Psoas muscle (tissue), 8 donors: ENCODE measurements at places on chromosomes 4 and X.

DNA sequence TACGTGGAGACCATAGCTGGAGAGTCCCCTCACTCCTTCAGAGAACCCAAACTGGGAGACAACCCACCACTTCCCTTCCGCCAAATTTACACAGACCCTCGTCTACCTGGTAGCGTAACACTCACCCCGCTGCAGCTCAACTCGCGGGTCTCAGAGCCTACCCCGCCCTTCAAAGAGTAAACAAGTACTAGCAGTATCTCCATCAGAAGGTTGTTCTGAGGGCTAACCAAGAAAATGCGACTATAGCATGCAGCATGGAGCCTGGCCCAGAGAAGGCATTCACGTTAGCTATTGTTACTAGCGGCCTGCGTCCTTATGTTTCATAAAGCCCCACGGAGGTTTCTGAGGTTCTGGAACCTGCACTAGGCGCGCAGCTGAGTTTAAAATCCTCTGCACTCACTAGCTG is 531 bp upstream of the MANBA start:
- DNase-seq, result no peak

DNA sequence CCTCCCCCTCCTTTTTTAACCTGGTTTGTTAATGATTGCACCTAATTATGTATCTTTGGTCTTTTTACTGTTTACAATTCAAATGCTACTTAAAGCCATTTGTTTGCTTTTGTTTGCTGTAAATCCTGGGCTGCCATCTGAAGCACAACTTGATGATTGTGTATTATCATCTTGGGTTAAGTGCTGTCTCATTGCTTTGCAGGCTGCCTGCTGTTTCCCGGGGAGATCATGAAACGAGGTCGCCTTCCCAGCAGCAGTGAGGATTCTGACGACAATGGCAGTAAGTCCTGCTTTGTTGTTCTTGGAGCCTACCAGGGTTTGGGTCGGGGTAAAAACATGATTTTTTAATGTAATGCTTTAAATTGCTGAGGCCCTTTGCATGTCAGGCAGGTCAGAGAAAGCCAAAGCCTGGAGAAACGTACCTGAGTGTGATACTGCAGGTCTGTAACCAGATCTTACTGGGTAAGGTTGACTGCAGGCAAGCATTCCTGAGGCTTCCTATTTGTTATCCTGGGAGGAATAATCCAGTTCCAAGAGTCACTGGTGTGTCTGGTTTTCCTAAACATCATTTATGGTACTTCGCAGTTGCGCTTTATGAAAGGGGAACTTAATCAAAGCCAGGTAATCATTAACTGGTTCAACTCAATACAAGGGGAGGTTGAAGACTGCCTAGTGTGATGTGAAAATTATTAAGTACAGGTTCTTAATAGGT is 22.2 kb downstream of the JADE1 start:
- no peak for DNase-seq

DNA sequence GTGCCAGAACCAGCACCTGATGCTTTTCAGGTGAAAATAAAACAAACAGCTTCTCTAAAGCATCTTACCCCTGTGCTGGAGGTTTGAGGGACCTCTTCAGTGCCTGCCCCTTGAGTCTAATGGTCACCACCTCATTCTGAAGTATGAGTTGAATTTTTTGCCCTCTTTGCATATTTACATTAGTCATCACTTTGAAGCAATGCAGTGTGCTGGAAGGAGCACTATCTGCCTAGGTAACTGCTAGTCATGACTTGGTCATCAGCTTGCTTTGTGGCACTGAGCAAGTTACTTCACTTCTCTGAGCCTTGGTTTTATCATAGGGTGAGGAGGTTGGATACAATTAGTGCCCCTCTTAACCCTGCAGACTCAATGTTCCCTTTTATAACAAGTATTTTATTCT is 44.9 kb downstream of the SPATA18 start:
- DNase-seq, result no peak

GRCh38 chrX:24294619-24295018 is 19.2 kb downstream of the SUPT20HL2 start:
- no peak for DNase-seq

- no peak for DNase-seq
Measured at GRCh38 chrX:132887569-132887968, 70.9 kb downstream of the HS6ST2 start.

GRCh38 chrX:108426262-108426661 is 12.0 kb downstream of the COL4A6 start:
- no peak for DNase-seq

- no peak for DNase-seq
Measured at GRCh38 chr4:87835743-87836142, 3.0 kb downstream of the MEPE start.

GRCh38 chrX:152070144-152070543 is 68.2 kb downstream of the MAGEA10 start:
- DNase-seq, result no peak

- no peak for DNase-seq
Measured at GRCh38 chr4:92012899-92013867, 290.6 kb upstream of the GRID2 start.

GRCh38 chrX:15854080-15854655 is 445 bp downstream of the AP1S2 start:
- peak; percentile 63 for DNase-seq

DNA sequence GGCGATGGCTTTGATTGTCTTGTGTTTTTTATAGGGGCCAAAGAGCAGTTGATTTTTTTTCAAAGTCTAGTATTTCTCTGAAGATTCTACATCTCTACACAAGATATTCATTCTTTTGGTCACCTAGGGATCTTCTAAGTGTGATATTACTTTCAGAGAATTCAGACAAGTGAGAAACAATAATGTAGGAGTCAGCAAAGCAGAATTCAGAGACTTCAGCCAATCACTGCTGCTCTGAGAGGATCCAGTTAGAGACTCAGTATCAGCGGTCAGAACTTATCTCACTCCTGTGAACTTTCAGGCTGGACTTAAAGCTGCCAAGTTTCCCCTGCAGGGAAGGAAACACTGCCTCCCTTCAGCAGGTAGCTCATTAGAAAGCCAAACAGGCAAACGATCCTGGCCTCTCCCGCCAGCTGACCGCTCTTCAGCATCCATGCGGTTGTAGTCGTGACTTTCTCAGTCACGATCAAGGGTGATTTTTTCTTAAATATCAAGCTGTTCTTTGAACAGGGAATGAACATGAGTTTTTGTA is 59.2 kb downstream of the NSUN7 start:
- no peak for DNase-seq

DNA sequence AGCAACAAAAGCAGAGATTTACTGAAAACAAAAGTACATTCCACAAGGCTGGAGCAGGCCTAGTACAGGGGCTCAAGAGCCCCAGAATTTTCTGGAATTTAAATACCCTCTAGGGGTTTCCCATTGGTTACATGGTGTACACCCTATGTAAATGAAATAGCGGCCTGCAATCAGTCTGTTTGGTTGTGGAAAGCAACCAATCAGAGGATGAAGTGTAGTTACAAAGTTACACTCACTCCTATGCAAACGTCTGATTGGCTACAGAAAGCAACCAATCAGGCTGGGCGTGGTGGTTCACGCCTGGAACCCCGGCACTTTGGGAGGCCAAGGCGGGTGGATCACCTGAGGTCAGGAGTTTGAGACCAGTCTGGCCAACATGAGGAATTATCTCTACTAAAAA is 13.8 kb upstream of the TXLNG start:
- DNase-seq, result no peak

DNA sequence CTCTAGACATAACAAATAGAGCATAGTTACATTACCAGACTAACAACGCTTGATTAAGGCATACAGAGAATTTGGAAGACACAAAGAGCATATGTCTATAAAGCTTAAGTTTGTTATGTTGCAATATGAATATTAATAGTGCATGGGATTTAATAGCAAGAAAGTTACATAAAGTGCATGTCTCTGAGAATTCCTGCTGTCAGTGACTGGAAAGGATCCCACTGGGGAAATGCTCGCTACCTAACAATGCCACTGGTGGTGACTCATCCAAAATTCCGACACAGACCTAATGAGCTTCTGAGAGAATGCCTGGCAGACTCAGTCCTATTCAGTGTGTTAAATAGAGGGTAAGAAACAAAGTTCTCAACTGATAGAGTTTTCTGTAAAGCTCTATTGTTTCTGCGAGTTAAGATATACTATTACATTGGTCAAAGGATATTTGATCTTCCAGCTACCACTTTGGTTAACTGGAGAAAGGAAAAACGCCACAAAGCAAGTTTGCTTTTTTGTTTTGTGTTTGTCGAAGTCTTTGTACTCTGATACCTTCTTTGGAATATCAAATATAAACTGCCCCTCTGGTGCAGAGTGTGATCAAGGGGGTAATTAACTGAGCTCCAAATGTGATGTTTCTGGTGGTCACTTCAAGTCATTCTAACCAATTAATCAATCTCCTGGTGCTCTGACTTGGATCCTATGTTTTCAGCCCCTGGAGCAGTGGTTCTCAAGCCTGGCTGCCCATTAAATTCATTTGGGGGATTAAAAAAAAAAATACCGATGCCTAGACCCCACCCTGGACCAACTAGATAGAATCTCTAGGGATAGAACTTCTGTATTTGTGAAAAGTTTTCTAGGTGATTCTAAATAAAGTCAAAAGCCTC is 107.9 kb downstream of the PALLD start:
- DNase-seq, result no peak
